T-cell (primary cell): ENCODE measurements at places on chromosomes 5 and 9. TPM values are rescaled to one million over a fixed set of nuclear protein-coding genes. Genes with fewer than 3 reads are reported as not detected.

DNA sequence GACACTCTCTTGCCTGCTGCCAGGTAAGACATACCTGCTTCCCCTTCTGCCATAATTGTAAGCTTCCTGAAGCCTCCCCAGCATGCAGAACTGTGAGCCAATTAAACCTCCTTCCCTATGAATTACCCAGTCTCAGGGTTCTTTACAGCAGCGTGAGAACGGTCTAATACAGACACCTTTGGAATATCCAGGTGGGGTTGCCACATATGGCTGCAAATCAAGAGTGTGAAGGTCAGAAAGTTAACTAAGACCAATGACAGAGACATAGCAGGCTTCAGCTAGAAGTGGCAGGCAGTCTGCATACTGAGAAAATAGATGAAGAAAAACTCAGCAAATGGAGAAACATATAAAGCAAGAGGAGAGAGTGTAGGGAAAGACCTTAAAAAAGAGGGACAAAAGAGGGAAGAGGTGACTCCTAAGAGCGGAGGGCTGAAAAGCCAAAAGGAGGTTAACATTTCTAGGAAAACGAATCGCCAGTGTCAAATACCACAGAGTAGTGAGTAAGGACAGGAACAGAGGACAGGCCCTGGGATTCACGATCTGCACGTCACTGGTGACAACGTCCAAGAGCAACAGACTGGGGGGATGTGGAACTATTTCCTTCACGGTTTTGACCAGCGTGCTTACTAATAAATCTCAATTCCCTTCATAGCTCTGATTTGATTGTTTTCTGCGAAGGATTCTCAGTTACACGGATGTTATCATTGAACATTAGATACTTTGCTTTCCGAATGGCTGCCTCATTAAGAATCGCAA is 1.7 kb upstream of the ACO1 start:
- DNase-seq: no peak

NR2F1 gene
- total RNA-seq: 0.25 TPM

TMEM215 gene
- not detected for total RNA-seq

DNA sequence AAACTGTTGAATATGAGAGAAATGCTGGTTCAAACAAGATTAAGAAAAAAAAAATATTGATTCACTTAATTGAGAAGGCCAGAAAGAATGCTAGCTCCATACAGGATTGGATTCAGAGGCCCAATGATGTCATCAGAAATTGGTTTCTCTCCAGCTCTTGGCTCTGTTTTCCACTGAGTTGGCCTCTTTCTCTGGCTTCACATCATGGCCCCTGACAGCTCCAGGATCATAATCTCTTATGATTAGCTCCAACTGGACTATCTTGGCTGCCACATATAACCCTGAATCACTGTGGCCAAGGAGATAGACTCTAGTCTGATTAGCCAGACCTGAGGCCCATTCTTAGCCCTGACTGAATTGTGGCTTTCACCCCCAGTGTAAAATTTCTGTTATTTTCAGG is 244.7 kb upstream of the GRAMD2B start:
- no peak for DNase-seq

WDR38 gene
- not detected for total RNA-seq
